ENCODE measurements at places on chromosomes 6 and 20.

DNA sequence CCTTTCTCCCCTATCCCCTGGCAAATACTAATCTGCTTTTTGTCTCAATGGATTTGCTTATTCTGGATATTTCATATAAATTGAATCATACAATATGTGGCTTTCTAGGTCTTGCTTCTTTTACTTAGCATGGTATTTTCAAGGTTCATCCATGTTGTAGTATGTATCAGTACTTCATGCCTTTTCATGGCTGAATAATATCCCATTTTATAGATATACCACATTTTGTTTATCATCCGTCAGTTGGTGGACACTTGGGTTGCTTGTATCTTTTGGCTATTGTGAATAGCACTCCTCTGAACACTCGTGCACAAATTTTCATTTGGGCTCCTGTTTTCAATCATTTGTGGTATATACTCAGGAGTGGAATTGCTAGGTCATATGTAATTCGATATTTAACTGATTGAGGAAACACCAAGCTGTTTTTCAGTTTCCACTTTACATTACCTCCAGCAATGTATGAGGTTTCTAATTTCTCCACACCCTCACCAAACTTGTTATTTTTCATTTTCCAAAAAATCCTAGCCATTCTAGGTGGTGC, 30.5 kb upstream of the RIPPLY2 start:
- no peak for DNase-seq

- DNase-seq, result no peak
These were observed 100.2 kb upstream of the ARMC2 start for GRCh38 chr6:108748055-108748454.

DNA sequence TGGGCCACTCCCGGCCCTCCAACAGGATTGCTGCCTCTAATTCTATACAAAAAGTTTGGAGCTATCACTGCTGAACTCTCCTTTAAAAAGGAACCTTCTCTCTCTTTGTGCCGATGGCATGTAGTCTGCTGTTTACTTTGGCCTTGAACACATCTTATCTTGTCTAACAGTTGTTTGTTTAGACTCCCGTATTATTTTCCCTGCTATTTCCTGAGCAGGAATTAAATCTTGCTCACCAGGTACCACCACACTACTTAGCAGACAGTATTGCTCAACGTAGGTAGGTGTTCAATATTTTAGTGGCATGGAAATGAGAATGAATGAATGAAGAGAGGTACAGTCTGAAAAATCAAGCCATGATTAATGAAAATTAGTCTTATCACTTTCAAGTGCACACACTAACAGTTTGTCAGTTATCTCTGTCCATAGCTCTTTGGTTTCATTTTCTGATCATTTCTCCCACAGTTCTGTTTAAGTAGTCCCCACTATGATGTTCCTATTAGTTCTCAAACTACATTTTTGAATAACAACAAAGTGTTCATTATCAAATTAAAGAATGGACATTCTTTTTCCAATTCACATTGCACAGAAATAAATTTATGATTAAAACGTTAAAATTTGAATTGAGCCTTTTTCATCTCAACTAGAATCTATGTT, 6.8 kb upstream of the HEY2 start:
- DNase-seq, result no peak

- no peak for DNase-seq
These were observed 451.7 kb downstream of the GRIK2 start for GRCh38 chr6:101845172-101845571.

- DNase-seq, result no peak
These were observed 23.6 kb upstream of the NR2E1 start for GRCh38 chr6:108142240-108142639.

- DNase-seq, result no peak
These were observed 31.9 kb upstream of the SYNCRIP start for GRCh38 chr6:85674604-85675003.

DNA sequence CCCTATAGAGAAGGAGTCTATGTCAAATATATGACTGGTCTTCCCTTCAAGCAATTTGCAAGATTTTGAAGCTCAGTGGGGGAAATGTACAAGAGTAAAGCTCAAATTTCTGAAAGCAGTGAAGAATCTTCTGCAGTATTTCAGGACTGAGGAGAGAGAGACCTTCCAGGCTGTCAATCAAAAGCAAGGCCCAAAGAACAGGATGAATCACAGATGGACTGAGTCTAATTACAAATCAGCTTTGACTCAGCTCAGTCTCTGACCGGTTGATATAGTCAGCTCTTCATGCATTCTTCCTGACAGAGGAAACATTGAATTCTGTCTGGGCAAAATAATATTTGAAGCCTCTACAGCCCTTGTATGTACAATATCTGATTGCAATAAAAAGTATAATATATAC, 7.7 kb upstream of the HTR1B start:
- no peak for DNase-seq

GRCh38 chr6:119493980-119494379, 144.4 kb upstream of the MAN1A1 start:
- no peak for DNase-seq

GRCh38 chr6:163739966-163740365, 325.4 kb downstream of the QKI start:
- DNase-seq, result no peak

DNA sequence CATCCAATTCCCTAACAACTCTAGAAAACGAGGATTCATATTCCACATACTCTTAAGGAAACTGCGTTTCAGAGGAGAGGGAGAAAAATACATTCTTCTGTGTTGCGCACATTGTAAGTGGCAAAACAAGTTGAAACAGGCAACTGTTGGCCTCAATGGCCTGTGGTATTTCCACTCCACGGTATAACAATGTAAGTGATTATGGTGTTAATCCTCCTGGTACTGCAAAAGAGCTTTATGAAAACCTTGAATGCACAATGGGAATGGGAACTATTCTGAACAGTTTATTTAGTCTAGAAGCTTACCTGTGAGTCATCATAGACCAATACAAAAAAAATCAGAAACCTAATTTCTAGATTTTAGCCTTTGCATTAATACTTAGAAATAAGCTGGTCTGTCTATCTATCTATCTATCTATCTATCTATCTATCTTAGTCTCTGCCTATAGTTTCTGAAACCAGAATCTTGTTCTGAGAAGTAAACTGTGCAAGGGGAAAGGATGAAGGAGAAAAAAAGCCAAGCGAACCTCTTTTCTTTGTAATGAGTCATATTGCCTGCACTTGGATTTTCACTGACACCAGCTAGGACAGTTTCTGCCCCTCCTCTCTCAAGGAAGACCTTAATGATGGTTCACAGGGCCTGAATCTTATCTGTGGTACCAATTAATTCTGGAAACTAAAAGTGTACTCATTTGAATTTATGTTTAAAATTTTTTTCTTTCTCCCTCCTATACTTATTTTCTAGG, 101.5 kb downstream of the RNF144B start:
- DNase-seq, result no peak

DNA sequence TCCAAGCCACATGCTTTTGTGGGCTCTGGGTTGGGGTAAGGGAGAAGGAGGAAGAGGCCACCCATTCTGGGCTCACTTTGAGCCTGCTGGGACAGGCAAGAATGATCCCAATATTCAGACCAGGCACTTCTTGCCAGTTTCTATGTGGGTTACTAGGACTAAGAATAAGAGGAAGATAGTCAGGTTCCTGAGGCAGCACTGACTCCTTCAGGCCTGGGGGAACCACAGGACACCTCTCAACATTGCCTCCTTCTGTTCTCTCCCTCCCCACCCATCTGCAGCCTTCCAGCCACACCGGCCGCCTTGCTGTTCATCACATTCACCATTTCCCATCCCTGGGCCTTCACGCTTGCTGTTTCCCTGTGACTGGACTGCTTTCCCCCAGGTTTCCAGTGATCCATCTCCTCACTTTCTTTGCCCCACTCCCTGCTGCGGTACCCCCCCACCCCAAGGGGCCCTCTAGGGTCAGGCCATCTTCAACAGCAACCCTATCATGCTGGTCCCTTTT, 69.2 kb upstream of the SIRPA start:
- DNase-seq, result no peak

DNA sequence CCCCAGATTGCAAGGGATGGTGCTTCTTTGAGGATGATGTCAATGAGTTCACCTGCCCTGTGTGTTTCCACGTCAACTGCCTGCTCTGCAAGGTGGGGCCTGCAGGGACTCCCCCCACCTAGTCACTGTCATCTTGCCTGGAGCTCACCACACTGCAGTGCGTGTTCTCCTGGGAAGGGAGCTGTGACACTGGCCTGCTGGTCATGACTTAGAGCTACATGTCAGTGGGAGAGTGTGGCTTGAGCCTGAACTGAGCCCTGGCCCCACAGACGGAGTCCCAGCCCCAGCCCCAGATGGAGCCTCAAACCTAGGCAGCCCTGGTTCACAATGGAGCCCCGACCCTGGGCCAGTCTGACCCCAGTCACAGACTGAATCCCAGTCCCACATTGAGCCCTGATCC, 19.3 kb downstream of the RBCK1 start:
- DNase-seq, result no peak

DNA sequence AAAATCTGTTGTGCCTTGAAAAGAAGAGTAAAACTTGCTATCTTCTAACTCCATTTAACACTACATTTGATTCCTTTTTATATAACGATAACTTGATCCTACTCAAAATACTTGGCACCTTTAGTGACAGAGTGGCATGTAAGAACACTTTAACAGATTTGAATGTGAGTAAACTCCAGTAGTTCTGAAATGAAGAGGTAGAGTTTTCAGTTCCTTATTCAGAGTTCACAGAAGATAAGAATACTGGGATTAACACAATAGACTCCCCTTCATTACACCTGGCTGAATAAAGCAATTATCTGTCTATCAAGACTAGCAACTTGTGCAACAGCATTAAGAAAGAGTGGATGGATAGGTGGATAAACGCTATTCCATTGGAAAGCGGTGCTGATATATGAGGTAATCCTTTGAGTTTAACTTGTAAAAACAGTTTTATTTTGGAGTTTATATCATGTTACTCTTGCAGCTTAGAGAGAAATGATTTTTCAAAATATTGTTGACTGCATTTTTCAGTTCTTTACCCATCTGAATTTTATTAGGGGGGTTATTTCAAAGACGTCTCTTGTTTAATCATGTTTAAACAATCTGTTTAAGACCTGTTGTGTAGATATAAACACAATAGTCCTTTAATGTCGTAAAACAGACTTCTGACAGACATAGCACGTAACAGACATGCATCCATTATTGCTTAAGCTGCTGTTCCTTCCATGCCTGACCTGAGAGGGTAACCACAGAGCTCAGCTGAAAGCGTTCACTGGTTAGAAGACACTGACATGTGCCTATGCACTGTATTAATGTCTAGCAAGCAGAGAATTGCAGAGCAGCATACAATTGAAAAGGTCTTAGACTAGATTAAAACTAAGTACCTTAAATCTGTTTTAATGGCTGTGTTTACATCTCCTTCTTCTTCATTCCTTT, 102.4 kb upstream of the SUPT3H start:
- DNase-seq, result no peak

DNA sequence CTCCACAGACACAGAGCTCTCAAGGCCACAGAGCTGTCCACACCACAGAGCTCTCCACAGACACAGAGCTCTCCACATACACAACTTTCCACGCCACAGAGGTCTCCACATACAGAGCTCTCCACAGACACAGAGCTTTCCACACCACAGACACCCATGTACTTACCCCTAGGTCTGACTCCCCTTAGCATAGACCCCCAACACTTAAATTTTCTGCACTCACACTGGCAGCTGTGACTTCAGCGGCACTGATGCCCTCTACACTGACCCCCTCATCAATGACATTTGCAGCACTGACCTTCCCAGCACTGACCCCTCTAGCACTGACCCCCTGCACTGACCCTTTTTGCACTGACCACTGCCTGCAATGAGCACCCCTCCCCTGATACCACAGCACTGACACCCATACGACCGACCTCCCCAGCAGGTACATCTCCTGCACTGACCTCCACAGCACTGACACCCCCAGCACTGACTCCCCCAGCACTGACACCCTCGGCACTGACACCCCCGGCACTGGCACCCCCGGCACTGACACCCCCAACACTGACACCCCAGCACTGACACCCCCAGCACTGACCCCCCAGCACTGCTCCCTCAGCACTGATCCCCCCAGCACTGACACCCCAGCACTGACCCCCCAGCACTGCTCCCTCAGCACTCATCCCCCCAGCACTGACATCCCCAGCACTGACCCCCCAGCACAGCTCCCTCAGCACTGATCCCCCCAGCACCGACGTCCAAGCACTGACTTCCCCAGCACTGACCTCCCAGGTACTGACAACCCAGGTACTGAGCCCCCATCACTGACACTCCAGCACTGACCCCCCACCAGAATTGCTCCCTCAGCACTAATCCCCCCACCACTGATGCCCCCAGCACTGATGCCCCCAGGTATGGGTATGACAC, 56.5 kb downstream of the ERMARD start:
- no peak for DNase-seq

GRCh38 chr6:100084316-100084990, 90.4 kb upstream of the MCHR2 start:
- DNase-seq, result no peak

- no peak for DNase-seq
These were observed 215.2 kb upstream of the HTR1E start for GRCh38 chr6:86722131-86722530.

DNA sequence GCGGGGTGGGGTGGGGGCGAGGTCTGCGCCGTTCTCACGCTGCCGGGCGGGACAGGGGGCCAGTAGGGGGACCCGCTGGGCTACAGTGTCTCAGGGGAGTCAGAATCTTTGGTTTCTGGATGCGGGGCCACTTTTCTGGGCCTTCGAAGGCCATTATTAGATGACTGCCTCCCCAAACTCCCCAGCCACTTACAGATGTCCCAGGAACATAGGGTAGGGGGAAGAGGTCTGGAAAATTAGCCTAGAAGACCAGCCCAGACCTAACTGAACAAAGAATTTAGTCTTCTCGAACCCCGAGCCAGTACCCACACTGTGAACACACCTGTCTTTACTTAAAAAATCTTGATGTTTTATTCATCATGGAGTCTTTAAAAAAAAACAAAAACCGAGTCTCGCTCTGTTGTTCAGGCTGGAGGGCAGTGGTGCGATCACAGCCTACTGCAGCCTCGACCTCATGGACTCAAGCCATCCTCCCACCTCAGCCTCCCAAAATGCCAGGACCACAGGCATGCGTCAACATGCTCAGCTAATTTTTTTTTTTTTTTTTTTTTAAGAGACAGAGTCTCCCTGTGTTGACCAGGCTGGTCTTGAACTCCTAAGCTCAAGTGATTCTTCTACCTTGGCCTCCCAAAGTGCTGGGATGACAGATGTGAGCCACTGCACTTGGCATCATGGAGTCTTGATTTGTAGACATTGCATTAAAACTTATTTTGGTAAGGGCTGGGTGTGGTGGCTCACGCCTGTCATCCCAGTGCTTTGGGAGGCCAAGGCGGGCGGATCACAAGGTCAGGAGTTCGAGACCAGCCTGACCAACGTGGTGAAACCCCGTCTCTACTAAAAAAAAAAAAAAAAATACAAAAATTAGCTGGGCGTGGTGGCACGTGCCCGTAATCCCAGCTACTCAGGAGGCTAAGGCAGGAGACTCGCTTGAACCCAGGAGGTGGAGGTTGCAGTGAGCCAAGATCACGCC, 3.3 kb upstream of the SLC29A1 start:
- DNase-seq, result no peak

Data from stimulated activated CD8-positive, alpha-beta memory T cell treated with anti-CD3 and anti-CD28 coated beads, Interleukin-4, amount 100 ng/mL, for 1 hour (primary cell).